ENCODE measurements at places on chromosomes 12 and 14.

DNA sequence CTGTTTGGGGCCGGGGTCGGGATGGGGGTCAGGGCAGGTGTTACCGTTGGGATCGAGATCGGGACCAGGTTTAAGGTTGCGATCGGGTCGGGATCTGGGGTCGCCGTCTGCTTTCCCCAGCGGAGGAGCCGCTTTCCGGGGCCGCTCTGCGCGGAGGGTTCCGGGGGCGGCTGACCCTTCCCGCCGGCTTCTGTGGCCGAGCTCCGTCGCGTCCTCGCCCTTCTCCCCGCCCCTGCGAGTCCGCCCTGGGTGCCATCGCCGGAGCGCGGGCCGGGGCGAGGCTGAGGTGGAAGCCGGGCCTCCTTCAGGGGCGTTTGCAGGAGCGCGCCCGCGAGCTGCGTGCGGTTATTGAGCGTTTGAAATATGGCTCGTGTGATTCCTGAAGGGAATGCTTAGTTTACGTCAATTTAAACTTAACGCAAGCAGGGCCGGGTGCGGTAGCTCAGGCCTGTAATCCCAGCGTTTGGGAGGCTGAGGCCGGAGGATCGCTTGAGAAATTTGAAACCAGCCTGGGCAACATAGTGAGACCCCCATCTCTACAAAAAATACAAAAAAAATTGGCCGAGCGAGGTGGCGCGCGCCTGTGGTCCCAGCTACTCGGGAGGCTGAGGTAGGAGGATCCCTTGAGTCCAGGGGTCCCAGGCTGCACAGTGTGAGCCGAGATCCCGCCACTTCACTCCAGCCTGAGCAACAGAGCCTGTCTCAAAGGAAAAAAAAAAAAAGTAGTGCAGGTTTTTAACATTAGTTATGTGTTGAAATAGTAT is 620 bp downstream of the PGAM5 start:
- peak; percentile 34 for DNase-seq

- DNase-seq = no peak
Measured at GRCh38 chr14:89700801-89701200, 253.7 kb downstream of the EFCAB11 start.

DNA sequence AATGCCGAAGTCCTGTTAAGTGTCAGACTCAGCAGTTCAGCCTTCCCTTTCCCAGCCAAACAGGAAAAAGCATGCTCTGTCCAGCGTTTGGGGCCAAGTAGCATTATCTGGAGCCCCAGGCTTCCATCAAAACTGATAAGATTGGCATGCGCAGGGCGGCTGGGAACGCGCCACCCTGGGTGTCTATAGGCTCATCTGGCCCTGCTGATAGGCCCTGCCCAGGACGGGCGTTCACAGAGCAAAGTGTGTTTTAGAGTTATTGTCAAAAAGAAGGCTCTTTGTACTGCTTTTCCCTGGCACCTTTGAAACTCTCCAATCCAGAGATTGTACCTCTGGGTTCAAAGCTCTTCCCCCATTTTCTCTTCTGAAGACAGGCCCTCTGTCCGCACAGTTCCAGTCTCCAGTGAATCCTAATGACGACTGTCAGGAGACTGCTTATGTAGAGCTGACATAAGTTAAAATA is at the start of gene ART4:
Gene ART4 (minus strand): TSS at position 102 of the 463 bp plus-strand sequence. CDS start 413 bp downstream, outside the sequence.
- no peak for DNase-seq

- peak; percentile 66 for DNase-seq
Measured at GRCh38 chr14:92513204-92513965, at the start of gene RIN3. Gene RIN3, plus strand, starts transcription at chr14:92513781. Its CDS starts 152 bp downstream, at chr14:92513933.

DNA sequence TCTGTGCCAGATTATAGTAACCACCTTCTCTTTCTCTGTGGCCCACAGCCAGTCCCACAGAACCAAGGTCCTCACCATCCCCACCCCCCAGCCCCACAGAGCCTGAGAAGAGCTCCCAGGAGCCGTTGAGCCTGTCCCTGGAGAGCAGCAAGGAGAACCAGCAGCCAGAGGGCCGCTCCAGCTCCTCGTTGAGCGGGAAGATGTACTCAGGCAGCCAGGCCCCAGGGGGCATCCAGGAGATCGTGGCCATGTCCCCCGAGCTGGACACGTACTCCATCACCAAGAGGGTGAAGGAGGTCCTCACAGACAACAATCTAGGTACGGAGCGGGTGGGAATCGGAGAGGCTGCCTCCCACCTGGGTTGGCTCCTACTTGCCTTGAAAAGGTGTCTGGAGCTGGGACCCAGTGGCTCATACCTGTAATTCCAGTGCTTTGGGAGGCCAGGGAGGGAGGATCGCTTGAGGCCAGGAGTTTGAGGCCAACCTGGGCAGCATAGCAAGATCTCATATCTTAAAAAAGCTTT is 34.4 kb downstream of the PHETA1 start:
- DNase-seq = no peak

- peak; percentile 56 for DNase-seq
Measured at GRCh38 chr12:6200256-6201212, at the start of gene CD9. Gene CD9, plus strand, starts transcription at chr12:6200400. Its CDS starts 100 bp downstream, at chr12:6200500.

GRCh38 chr14:76814726-76815645 is 2.3 kb upstream of the ANGEL1 start:
- DNase-seq = no peak

GRCh38 chr12:38878986-38879385 is 26.4 kb downstream of the CPNE8 start:
- DNase-seq = no peak

- DNase-seq = no peak
Measured at GRCh38 chr12:12523229-12523628, 39.4 kb downstream of the DUSP16 start.

GRCh38 chr12:82326905-82327503 is 31.2 kb downstream of the CCDC59 start:
- no peak for DNase-seq

DNA sequence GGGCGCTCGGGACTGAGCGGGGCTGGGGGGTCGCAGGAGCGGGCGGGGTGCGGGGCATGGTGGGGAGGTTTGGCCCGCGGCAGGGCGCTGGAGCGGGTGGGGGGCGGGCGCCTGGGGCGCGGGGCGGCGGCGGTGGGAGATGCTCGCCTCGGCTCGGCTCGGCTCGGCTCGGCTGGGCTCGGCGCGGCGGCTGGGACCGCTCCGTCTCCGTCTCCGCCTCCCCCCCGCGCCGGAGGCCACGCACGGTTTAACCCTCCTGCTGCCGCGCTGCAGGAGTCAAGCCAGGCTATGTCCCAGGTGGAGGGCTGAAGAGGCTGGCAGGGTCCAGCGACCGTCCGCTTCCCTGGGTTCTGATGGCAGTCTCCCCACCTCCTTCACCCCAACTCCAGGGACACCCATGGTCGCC is at the start of gene PIANP:
Gene PIANP (minus strand): TSS at position 170 of the 406 bp plus-strand sequence. CDS start 2,754 bp downstream, outside the sequence.
- DNase-seq = peak; percentile 40

GRCh38 chr12:67068761-67069450 is 200.3 kb upstream of the CAND1 start:
- DNase-seq = peak; percentile 42

DNA sequence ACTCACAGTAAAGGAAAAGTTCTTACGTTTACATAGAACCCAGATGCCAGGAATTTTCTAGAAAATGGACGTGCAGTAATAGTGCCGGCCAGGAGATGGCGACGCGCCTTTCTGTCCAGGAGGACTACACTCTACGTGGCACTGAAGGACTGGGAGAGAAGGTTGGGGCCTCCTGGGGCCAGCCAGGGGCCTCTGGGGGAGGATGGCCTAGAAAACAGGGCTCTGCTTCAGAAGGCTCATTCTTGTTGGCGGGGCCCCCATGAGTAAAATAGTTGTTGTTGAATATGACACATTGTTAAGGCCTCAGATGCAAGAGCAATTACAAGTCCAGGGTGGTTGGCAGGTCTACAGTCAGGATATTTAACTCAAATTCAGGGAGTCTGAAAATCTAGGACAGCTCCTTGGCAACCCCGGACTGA is 120.1 kb upstream of the MAX start:
- peak; percentile 68 for DNase-seq

GRCh38 chr12:124177276-124177950 is 117.5 kb upstream of the RFLNA start:
- DNase-seq = no peak

DNA sequence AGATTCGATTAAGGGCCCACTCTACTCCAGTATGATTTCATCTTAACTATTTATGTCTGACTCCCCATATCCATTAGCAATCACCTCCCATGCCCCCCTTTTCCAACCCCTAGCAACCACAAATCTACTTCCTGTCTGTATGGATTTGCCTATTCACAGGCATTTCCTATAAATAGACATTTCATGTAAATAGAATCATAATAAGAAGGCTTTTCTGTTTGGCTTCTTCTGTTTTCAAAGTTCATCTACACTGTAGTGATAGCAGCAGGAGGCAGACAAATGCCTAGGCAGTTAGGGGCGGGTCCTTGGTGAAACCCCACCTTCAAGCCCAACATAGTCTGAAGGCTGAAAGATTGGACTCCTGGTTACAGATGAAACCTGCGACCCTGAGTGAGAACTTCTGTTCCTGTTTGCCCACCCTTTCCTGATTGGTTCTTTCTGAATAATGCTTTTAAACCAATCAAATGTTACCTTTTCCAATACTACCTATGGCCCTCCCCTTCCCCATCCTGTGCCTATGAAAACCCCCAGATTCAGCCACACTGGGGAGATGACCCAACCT is 62.1 kb upstream of the HECTD1 start:
- DNase-seq = no peak

- DNase-seq = no peak
Measured at GRCh38 chr12:9276990-9277389, 68.8 kb upstream of the PZP start.

DNA sequence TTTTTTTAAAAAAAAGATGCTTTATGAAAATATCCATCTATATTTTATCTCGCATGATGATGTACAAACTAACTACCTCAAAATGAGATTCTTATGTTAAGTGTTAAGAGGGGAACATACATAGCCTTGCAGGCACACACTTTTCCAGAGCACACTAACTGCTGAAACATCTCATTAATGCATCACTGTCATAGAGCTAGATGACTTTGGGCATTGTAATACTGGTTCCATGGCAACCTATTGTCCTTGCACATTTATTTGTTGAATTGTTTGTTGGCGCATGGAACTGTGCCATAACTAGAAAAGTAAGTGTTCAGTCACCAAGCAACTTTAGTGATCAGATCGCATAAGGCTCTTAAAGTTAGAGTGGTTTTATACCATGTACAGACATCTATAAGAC is 348.3 kb downstream of the GALC start:
- no peak for DNase-seq

- DNase-seq = no peak
Measured at GRCh38 chr12:105783983-105784947, 354.5 kb downstream of the NUAK1 start.

DNA sequence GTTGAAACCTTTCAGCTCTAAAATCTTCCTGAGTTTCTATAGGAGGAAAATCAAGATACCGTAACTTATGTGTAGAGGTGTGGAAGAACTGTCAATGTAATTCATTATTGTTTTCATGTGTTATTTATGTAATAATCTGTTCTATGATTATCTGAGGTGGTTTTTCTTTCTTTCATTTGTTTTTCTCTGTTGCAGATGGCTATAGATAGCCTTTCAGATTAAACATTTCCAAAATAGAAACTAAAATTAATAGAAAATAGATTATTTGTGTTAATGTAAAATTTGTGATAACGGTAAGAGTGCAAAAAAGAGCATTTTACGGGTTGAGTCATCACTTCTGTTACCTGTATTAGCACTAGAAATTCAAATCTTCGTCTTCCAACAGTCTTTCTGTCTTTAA is 128.8 kb downstream of the SYNE2 start:
- no peak for DNase-seq

DNA sequence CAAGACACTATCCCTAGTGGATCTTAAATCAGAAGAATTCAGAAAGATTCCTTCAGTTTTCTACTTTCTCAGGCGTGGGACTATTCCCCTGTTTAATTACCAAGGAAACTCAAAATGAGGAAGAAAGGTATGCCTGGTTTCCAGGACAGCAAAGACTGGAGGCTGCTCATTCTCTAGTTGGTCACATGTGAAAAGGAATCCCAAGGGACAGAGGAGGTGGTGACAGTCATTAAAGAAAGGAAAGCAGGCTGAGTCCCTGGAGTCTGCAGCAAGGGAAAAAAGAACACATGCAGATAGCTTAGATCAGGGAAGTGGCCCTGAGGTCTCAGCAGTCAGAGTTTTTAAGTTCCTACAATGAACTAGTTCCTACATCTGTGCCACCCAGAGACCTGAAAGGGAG is 165.4 kb upstream of the CCDC198 start:
- no peak for DNase-seq

DNA sequence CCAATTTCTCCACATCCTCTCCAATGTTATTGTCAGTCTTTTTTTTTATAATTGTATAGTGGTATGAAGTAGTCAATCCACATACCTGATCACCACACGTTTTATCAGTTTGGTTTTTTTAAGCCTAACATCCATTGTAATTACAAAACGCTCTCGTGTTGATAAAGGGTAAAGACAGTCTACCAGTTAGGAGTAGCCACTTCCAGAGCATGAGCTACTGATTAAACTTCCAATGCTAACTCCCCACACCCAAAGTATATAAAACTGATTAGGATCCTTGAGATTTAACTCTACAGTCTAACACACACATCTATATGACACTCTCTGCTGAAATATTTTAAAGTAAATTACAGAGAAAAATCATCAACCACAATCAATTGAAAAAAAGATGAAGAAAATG is 20.7 kb downstream of the CPNE8 start:
- DNase-seq = no peak

DNA sequence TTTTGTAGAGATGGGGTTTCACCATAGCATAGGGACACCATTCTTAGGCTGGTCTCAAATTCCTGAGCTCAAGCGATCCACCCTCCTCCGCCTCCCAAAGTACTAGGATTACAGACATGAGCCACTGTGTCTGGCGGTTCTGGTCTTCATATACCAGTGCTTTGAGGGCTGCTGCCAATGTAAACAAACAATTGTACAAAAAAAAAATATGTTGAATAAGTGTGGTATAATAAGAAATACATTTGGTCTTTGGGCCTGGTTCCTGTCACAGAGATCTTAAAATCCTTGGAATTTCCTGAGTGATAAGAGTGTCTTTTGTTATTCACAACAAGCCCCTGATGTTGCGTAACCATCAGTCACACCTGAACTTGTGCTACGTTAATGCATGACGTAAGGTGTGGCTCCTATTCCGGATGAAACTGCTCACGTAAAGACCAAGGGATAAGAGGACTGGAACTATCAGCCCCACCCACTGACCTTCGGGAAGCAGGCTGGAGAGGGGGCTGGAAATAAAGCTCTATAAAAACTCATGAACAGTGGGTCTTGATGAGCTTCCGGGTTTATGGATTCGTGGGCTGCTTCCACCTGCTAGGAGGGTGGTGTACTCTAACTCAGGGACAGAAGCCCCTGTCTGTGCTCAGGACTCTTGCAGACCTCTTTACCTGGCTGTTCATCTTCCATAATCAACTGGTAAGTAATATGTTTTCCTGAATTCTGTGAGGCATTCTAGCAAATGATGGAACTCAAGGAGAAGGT is 16.5 kb upstream of the RIMKLB start:
- no peak for DNase-seq
